Dorsolateral prefrontal cortex (tissue), 122 donors: ENCODE measurements at places on chromosomes 4 and X.

DNA sequence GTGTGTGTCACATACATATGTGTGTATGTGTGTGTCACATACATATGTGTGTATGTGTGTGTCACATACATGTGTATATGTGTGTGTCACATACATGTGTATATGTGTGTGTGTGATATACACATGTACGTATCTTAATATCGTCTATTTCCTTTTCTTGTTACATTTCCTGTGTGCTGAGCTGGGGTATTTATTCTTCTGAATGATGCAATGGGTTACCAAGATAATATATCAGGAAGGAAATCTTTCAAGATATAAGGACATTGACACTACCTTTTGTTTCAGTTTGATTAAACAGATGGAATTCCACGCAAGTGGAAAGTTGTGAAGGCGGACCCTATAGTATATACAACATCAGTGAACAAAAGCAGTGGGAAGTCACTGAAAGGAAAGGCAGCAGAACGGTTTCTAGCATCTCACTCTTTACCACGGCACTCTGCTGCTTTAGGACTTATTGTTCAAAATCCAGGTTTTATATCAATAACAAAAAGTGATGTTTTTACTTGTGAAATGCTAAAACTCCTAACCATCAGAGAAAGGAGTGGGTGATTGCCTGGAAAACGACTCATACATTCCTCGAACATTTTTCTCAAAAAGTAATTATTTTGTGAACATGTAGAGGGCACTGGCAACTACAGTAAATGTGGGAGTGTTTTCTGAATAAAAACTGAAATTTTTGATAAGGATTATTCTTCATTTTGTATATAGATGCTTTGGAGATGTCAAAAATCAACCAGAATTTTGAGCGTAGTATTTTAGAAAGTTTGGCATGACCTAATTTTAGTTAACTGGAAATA, 43.1 kb upstream of the IL21 start:
- no peak for DNase-seq

GRCh38 chr4:13202701-13203100, 281.4 kb downstream of the RAB28 start:
- DNase-seq, result no peak

- no peak for DNase-seq
Observed at GRCh38 chrX:143296521-143296920, 220.8 kb downstream of the SPANXN3 start.

GRCh38 chr4:38621028-38621684, 42.8 kb upstream of the KLF3 start:
- no peak for DNase-seq

DNA sequence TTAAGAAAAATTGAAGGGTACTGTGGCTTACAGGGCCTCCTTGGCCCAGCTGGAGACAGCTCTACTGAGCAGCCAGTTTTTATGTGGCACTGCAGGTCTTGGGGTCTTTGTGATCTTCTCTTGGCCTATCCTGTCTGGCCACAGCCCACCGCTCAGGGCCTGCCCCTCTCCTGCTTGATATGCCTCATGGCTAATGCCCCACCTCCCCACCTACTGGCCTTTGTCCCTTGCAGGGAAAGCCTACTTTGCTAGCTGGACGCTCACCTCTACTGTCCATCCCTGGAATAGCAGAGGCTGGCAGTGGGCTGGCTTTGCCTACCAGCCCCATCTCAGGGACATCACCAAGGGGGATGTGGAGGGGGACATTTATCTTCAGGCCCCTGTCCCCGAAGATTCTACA, 134.1 kb downstream of the PJA1 start:
- no peak for DNase-seq

GRCh38 chr4:168656055-168656660, 159.3 kb downstream of the PALLD start:
- DNase-seq, result no peak

GRCh38 chrX:134821901-134822300, 163.6 kb upstream of the PLAC1 start:
- no peak for DNase-seq

- DNase-seq, result no peak
Observed at GRCh38 chrX:110282922-110283321, 35.0 kb downstream of the AMMECR1 start.

- no peak for DNase-seq
Observed at GRCh38 chr4:11264841-11265240, 163.9 kb downstream of the HS3ST1 start.

GRCh38 chr4:115537387-115537786, 424.0 kb upstream of the NDST4 start:
- DNase-seq, result no peak

- DNase-seq, result no peak
Observed at GRCh38 chrX:45422216-45422925, 221.7 kb upstream of the DIPK2B start.

- no peak for DNase-seq
Observed at GRCh38 chr4:74451214-74451661, 6.3 kb downstream of the AREG start.

DNA sequence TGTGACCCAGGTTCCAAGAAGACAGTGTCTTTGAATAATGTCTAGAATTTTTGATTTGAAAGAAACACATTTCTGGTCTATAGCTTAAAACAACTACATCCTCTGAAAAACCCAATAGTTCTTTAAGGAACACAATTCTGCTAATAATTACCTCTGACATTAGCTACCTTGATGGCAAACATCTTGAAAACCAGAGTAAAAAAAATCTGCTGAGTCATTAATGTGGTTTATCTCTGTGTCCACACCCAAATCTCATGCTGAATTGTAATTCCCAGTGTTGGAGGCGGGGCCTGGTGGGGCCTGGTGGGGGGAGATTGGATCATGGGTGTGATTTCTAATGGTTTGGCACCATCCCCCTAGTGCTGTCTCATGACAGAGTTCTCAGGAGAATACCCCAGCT, 1233.8 kb downstream of the NLGN4X start:
- no peak for DNase-seq

- no peak for DNase-seq
Observed at GRCh38 chrX:145631461-145631951, 186.1 kb upstream of the SLITRK2 start.

GRCh38 chr4:120445186-120445585, 378.5 kb upstream of the MAD2L1 start:
- no peak for DNase-seq

DNA sequence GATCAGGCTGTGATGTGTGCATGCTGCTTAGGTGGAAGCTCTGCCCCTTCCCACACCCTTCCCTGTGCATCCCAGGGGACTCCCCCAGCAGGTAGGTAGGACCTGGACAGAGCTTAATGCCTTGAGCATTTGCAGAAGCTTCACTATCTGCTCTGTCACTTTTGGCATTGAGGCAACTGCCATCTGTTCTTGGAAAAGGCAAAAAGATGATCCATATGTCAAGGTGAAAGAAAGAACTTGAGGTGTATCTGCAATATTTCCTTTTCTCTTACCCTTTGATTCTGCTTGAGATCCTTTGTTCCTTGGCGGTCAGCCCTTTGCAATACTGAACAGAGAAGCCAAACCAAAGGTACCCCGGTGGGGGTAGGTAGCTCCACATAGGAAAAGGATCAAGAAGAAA, 37.1 kb upstream of the TBC1D9 start:
- no peak for DNase-seq

DNA sequence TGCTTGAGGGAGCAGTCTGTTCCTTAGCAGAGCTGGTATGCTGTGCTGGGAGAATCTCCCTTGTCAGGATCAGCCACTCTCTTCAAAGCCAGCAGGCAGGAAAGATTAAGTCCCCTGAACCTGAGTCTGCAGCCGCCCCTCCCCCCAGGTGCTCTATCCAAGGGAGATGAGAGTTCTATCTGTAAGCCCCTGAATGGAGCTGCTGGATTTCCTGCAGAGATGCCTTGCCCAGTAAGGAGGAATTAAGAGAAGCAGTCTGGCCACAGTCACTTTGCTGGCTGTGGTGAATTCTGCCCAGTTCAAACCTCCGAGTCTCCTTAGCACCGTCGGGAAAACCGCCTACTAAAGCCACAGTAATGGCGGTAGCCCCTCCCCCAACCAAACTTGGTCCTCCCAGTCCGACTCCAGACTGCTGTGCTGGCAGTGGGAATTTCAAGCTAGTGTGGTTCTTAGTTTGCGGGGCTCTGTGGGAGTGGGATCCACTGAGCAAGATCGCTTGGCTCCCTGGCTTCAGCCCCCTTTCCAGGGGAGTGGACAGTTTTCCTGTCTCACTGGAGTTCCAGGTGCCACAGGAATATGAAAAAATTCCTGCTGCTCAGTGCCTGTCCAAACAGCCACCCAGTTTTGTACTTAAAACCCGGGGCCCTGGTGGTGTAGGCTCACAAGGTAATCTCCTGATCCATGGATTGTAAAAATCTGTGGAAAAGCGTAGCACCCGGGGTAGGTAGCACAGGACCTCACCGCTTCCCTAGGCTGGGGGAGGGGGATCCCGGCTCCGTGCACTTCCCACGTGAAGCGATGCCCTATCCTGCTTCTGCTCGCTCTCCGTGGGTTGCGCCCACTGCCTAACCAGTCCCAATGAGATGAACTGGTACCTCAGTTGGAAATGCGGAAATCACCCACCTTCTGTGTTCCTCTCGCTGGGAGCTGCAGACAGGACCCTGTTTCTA, 38.0 kb downstream of the RAB28 start:
- DNase-seq, result no peak

DNA sequence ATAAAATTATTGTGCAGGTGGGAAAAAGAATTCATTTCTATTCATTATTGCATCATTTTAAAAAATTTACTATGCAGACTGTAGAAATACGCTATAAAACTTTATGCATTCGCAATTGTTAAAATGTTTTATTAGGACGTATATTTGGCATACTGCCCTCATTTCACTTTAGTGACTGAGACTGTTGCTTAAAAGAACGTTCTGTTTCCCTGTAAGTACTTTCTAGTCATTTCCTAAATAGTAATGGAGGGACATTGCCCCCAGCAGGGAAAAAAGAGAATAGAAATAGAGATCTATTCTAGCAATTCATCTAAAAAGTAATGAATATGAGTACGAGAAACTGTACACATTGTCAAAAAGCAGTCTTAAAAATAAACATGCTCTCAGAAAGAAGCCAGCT, 1295.8 kb upstream of the TENM3 start:
- no peak for DNase-seq

DNA sequence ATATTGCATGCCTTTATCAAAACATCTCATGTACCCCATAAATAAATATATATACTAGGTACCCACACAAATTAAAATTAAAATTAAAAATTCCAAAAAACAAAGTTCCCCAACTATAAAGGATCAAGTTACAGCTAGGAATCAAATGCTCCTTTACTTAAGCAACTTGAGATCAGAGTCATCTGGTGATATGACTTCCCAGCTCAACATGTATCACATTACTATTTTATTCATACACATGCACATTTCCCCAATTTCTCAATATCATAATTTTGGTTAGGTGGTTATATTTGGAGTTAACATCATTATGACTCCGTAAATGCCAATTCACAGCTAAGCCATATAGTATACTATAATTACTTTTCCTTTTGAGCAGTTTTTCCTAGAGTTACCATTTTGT, 60.9 kb downstream of the CLOCK start:
- DNase-seq, result no peak

GRCh38 chr4:33073811-33074210, 2353.6 kb downstream of the PCDH7 start:
- DNase-seq, result no peak

GRCh38 chr4:3681191-3681590, 85.0 kb upstream of the ADRA2C start:
- no peak for DNase-seq

GRCh38 chr4:20358110-20358509, 106.4 kb downstream of the SLIT2 start:
- DNase-seq, result no peak

DNA sequence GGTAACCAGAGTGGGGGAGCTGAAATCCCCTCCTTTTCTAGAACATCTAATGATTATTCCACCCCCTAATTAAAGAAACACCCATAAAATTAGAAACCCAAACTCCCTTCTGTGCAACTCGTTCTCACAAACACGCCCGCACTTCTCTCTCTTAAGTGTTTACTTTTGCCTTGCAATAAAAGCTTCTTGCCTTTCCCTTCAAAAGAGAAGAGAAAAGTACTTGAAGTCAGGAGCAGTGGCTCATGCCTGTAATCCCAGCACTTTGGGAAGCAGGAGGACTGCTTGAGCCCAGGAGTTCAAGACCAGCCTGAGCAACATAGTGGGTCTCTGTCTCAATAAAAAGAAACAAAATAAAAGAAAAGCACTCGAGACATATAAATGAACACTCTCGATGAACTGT, 3.6 kb upstream of the GPR173 start:
- no peak for DNase-seq

DNA sequence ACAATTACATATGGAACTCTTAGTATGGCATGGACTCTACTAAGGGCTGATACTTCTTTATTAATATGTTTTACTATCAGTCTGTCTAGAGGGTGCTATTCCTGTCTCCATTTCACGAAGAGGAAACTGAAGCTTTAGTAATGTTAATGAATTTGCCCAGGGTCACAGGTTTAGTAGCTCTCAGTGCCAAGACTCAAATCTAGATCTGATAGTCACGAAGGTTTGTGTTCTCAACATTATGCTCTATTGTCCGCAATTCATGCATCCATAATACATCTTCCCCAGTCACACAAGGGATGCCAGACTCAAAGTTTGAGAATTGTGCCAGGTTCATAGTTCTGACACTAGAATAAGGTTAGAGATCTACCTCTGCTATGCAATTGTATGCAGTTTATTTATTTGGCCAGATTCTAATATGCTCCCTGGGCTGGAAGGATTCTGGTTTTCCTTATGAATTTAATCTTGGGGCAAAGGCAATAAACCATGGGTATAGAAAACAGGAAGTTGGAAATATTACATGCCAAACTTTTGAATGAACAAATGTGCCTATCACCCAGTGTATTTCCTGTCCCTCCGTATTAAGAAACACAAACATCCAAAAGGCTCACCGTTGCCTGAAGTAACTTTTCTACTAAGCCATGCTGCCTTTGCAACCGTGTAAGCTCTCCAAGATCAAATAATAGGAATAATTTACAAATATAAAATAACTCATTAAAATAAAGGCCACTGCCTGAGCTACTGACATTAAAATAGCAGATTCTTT, 478.5 kb downstream of the INPP4B start:
- no peak for DNase-seq

- DNase-seq, result no peak
Observed at GRCh38 chr4:184310881-184311709, 93.4 kb upstream of the ENPP6 start.

GRCh38 chr4:67700116-67700737, 728 bp downstream of the UBA6 start:
- no peak for DNase-seq

DNA sequence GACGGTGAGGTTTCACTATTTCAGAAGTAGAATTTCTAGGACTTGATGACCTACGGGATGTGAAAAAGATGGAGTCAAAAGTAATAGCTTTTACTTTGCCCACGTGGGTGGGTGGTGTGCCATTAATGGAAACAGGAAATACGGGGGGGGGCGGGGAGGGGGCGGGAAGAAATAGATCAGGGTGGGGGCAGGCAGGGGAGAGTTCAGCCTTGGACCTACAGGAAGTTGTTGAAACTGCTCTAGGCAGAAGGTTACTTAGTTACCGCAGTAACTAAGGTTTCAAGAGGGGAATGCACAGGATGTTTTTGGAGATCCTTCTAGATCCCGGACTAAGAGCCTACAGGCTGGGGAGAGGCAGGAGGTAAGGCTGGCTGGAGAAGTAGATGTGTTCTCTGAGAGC, 3.6 kb upstream of the FHL1 start:
- no peak for DNase-seq
